ENCODE measurements at places on chromosomes 12 and 14.
A peak's percentile ranks its signal among the peaks of the same experiment; 100 is the strongest.

- DNase-seq, result no peak
Measured at GRCh38 chr12:87349681-87350080, 679.5 kb downstream of the C12orf50 start.

GRCh38 chr12:46410495-46410894 is 37.9 kb upstream of the SLC38A2 start:
- no peak for DNase-seq

- no peak for DNase-seq
Measured at GRCh38 chr12:129001-129400, 62.4 kb downstream of the IQSEC3 start.

GRCh38 chr14:74952697-74953484 is 2.5 kb downstream of the PGF start:
- no peak for DNase-seq

- DNase-seq, result no peak
Measured at GRCh38 chr12:106274575-106275121, 26.8 kb upstream of the CKAP4 start.

DNA sequence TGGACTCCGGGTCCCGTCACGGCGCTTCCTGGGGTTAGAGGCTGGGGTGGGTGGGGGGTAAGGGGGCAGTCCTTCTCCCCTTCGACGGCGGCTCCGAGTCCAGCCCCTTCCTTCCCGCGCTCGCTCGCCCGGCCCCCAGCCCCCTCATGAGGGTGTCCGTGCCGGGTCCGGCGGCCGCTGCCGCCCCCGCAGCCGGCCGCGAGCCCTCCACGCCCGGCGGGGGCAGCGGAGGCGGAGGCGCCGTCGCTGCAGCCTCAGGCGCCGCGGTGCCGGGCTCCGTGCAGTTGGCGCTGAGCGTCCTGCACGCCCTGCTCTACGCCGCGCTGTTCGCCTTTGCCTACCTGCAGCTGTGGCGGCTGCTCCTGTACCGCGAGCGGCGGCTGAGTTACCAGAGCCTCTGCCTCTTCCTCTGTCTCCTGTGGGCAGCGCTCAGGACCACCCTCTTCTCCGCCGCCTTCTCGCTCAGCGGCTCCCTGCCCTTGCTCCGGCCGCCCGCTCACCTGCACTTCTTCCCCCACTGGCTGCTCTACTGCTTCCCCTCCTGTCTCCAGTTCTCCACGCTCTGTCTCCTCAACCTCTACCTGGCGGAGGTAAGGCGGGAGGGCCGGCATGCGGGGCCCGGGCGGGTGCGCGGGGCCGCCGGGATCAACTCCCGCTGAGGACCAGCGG is 500 bp downstream of the GPR137C start:
- peak; percentile 28 for DNase-seq

DNA sequence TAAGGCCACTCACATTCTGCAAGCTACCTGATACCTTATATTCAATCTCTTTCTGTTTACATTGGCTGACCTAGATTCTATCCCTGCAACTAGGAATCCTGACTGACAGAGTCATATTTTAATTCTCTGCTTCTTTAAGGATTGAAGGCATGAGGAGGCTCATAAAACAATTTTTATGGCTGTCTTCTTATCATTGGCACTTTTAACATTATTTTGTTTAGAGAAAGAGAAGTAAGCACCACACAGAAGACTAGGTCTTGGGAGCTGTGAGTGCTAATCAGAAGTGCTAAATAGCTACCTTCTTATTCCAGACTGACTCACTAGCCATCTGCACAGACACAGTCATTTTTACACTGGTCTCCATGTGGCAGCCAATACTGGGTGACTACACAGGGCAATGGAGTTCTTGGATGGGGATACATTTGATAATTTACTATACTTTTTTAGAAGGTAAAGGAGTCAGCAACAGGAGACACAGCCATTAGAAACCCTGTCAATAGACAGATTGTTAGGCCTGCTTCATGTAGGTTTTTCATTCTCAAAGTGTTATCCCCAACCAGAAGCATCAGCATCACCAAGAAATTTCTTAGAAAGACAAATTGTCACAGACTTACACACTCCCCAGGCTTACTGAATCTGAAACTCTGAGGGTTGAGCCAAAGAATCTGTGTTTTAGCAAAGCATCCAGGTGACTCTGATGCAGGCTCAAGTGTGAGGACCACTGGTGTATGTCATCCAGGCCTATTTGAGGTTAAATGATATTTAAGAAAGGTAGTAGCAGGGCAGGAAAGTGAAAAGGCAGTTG is 214.1 kb downstream of the DUSP6 start:
- DNase-seq, result no peak

GRCh38 chr12:30458453-30458852 is 237.2 kb downstream of the IPO8 start:
- DNase-seq, result no peak

- no peak for DNase-seq
Measured at GRCh38 chr14:21668377-21668776, 5.2 kb downstream of the OR4E1 start.

DNA sequence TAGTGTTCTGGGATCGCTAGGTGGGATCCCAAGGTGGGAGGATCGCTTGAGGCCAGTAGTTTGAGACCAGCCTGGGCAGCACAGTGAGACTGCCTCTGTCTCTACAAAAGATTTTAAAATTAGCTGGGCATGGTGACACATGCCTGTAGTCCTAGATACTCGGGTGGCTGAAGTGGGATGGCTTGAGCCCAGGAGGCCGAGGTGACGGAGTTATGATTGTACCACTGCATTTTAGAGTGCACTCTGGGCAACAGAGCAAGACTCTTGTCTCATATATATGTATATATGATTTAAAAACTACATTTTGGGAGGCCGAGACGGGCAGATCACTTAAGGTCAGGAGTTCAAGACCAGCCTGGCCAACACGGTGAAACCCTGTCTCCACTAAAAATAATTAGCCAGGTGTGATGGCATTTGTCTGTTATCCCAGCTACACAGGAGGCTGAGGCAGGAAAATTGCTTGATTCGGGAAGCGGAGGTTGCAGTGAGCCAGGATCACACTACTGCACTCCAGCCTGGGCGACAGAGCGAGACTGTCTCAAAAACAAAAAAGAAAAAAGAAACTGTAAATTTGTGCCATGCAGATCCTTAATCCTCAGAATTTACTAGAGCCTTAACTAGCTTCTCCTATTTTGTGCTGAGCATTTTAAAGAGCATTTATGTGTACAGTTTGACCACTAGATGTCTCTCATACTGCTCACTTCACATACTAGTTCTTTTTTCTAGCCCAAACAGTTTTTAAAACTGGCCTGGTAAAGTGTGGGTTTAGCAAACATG is 114.8 kb downstream of the MON2 start:
- DNase-seq, result peak; percentile 34

DNA sequence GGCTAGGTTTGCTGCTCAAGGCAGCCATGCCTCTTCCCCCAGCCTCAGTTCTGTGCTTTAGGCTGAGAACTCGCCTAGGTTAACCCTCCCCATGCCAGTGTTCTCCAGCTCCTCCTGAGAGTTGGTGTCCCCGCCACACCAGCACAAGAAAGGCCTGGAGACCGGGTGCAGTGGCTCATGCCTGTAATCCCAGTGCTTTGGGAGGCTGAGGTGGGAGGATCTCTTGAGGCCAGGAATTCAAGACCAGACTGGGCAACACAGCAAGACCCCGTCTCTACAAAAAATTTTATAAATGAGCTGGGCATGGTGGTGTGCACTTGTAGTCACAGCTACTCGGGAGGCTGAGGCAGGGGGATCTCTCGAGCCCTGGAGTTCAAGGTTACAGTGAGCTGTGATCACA is 10.2 kb downstream of the RIN3 start:
- DNase-seq, result no peak

DNA sequence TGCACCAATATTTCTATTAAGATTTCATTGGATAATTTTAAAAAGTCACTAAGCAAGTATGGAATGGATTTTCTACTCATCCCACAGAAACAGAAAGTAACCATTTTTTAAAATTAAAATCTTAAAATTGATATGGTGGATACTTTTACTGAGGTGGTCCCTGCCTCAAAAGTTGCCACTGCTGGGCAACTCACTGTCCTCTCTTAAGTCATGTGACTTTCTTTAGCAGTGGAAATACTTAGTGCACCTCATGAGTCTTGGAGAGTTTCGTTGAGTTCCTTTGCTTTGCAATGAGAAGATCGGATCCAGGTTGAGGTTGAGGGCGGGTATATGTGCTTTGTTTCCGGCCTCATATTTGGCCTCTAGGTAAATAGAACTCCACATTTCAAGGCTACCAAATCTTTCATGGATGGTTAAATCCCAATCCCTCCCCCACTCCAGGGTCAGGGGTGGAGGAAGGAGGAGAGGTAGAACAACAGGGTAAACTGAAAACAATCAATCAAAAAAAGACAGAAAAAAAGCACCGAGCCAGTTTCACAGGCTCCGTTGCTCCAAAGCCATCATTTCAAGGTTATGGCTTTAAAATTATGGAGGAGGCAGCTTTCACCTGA is 39.5 kb upstream of the DUSP6 start:
- no peak for DNase-seq

GRCh38 chr14:28751467-28752058 is 15.0 kb upstream of the FOXG1 start:
- no peak for DNase-seq

DNA sequence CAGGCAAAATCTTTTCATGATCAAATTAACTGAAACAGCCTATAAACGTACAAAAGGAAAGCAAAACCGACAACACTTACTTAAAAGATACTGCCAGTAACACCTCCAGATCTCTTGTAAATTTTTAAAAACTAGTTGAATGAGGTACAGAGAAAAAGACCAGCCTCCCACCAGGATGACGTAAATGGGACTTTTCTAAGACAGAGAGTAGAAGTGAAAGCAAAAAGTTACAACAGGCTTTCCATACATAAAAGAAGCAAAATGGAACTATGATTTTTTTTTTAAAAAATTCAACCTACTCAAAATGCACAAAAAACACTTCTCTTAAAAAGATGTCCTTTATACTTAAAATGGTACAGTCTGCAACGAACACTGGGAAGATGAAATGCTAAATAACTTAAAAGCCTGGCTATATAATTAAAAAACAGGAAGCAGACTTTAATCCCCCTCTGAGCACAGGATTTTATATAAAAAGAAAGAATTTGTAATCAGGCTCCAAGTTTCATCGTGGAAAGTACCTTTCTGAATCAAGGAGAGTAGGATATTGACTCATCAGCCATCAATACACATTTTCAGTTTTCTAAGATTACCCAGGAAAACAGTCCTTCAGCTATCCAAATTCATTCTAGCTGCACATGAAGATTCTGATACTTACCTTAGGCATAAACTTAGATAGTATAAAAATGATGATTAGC is 14.2 kb upstream of the MYO1A start:
- no peak for DNase-seq

GRCh38 chr12:66600903-66601302 is 78.0 kb downstream of the GRIP1 start:
- DNase-seq, result no peak

DNA sequence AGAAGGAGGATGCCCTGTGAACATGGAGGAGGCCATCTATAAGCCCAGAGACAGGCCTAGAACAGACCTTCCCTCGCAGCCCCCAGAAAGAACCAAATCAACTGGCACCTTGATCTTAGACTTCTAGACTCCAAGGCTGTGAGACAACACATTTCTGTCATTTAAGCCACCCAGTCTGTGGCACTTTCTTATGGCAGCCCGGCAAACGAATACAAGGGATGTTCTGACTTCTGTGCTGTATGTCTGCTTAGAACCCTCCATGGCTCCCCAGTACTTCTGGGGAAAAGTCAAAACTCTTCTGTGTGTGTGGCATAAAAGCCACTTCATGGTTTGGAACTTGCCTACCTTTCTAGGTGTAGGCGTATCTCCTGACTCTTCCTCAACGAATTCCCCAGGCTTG is 42.9 kb downstream of the RBM19 start:
- no peak for DNase-seq

- no peak for DNase-seq
Measured at GRCh38 chr12:1322821-1323220, 271.6 kb downstream of the FBXL14 start.

- DNase-seq, result no peak
Measured at GRCh38 chr12:52845946-52846345, 2.8 kb downstream of the KRT78 start.

DNA sequence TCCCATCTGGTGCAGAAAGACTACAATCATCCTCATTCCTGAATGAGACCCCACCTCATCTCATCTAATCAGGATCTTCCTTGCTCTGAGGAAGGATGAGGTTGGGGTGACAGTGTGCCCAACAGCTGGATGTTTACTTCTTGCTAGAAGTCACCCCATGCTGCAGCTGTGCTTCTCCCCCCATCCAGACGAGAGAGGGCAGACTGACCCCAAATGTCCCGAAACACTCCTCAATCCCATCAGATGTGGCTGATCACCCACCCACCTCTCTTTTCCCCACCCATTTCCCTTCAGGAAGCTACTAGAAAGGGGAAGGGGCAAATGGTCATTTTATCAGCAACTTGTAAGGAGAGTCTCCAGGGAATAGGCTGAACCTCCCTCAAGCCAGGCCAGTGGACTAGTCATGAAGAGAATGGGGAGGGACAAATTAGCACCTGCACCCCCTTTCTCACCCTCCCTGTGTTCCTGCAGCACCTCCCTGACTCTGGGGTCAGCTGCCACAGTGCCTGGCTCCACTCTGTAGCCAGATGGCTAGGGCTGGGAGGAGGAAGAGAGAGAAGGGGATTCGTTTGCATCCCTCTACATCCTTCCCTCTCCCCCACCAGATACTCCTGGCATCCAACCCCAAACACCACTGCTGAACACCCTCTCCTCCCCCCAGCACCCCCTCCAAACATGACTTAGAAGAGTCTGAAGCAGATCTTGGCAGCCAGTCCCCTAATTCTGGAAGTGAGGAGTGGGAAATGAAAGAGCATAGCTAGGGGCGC is 2.8 kb upstream of the BAZ2A start:
- DNase-seq, result peak; percentile 38

DNA sequence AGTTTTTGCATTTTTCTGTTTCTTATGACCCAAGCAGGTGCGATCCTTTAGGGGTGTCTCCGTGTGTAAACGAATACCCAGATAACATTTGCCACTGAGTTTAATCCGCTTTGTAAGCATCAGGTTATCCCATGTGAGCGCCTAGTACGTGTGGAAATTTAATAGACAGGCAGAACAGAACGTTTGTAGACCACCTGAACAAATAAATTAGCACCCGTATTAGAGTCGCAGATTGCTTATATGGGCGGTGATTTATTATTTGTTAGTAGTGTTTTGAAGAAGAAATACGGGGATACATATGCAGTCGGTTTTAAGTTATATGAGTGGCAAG is 325 bp downstream of the C12orf60 start:
- DNase-seq, result no peak

GRCh38 chr12:97386133-97386581 is 76.4 kb upstream of the RMST start:
- DNase-seq, result no peak

GRCh38 chr14:35390577-35391387 is 13.8 kb downstream of the NFKBIA start:
- no peak for DNase-seq

- no peak for DNase-seq
Measured at GRCh38 chr12:10540776-10541205, 35.1 kb downstream of the EIF2S3B start.
